ENCODE measurements at places on chromosomes 4 and X.

GRCh38 chrX:107298276-107298675 lies 91.9 kb downstream of the DNAAF6 start:
- DNase-seq = no peak

- DNase-seq = no peak
Observed at GRCh38 chr4:153420361-153420760, 45.8 kb upstream of the TMEM131L start.

DNA sequence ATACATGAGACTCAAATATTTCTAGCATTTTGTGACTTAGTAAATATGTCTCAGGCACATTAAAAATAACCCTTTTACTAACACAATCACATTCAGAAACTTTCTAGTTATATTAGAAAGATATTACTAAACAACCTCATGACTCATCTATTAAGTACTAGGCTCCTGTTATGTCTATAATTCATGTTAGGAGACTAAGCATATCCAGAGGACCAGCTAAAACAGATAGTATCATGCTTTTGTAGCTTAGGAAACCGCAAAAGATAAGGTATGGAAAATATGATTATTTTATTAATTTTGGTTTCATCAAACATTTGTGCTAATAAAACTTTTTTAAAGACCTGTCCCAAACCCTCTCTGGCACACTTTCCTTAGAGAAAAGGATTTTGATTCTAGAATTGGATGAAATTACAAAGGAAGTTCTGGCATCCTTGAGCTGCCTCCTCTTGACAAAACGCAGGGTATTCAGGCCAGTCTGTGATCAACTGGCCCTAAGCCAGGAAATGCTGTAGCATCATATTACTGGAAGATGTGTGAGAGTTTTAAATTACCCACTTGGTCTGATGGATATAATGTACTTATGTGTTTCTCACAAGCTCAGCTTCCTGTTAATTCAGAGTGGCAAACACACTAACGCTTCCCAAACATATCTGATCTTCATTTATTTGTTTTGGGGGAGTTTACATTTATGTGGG lies 60.4 kb downstream of the NRK start:
- DNase-seq = no peak

- no peak for DNase-seq
Observed at GRCh38 chr4:47031011-47031678, at the start of gene GABRB1. TSS of gene GABRB1 (plus strand) at chr4:47031567.

- no peak for DNase-seq
Observed at GRCh38 chrX:97538745-97539144, 655.0 kb downstream of the RPA4 start.

DNA sequence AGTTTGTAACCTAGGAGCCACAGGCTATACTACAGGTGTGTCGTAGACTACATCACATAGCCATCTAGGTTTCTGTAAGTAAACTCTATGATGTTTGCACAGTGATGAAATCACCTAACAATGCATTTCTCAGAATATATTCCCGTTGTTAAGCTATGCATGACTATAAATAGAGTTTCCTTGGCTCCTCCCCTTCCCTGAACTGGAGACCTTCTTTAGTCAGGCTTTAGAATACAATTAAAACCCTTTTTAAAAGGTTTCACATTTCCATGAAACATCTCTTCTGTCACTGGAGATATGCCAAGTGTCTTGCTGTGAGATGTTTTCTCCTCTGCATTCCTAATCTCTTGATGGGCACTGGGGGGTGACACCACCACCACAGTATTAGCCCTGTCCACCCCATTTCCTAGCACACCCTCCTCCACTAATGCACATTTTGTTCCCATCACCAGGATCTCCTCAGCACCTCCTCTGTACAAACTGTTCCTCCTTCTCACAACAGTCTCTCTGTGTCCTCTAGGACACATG lies 334.6 kb upstream of the CPEB2 start:
- DNase-seq = no peak

DNA sequence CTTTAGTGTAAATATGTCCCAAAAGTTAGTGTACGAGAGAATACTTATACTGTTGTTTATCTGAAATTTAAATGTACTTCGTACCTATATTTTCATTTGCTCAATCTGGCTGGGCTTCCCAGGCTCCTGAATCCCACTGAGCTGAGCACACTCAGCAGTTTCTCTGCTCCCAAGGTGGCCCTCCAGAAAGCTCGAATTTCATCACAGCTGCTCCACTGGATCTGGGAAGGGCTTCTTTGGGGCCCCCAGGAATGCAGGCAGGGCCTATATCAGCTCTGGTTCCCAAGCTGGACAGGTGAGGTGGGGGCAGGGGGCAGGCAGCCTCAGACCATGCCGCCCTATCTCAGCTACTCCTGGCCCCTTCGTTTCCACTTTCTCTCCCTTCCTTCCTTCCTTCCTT lies 1.5 kb upstream of the FATE1 start:
- DNase-seq = no peak

- no peak for DNase-seq
Observed at GRCh38 chr4:104811727-104812126, 317.0 kb upstream of the CXXC4 start.

DNA sequence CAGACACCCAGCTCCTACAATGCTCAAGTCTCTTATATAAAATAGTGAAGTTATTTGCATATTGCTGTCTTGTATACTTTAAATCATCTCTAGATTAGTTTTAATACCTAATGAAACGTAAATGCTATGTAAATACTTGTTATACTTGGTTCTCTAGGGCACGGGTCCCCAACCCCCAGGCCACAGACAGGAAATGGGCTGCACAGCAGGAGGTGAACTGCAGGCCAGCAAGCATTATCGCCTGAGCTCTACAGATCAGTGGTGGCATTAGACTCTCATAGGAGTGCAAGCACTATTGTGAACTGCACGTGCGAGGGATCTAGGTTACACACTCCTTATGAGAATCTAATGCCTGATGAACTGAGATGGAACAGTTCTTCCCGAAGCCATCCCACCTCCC lies 395.9 kb upstream of the EMCN start:
- DNase-seq = no peak

DNA sequence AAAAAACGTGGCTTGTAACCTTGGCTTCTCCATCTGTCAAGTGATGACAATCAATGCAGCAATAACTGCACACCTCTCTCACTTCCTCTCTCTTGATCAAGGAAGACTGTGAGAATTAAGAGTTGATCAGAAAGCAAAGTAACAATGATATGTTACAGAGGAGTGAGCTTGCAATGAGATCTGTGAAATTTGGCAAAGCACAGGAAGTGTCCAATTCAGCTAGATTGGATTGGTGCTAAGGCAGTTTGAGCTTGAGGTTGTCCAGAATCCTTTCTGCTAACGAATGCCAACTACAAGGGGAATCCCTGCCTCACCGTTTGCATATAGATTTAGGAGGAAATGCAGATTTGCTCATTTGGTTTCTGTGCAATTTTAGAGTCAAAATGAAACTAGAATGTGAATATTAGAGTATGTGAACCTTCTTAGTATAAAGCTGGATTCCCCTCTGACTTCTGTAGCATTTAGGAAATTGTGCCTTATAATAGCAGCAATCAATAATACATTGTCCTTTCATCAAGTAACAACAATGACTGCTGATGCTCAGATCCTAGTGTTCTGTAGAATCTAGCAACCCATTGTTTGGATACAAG lies 346.4 kb downstream of the PTTG2 start:
- DNase-seq = no peak

DNA sequence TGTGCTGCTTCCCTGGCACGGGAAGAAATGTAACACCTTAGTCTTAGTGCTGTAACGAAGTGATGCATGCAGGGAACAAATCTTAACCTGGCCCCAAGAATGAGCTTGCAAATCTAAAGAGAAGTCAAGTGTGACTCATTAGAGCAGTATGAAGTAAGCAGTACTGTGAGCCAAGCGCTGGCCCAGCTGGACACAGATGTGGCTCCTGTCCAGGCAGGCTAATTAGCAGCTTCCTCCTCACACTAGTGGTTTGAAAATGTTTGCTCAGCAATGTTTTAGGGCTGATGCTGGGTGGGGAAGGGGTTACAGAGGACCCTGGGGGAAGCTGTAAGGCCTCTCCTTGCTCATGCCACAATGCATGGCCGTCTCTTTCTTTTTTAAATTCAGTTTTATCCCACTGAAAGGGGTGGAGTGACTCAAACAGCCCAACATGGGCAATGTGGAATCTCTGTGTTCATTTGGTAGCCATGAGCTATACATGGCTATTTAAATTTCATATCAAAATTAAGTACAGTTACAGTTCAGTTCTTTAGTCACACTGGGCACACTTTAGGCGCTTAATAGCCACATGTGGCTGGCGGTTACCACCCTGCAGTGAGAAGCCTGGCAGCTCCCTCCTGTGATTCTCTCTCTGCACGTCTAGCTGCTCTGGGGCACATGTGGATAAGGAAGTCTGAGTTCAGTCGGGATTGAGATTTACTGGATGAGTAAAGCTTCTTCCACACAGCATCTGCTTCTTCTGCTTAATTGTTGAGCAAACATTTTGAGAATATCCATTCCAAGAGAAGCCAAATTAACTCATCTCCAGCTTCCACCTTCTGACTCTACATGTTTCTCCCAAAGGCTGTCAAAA lies 48.8 kb downstream of the MAP7D2 start:
- DNase-seq = no peak

- no peak for DNase-seq
Observed at GRCh38 chrX:110454336-110454735, 95.7 kb downstream of the RTL9 start.

DNA sequence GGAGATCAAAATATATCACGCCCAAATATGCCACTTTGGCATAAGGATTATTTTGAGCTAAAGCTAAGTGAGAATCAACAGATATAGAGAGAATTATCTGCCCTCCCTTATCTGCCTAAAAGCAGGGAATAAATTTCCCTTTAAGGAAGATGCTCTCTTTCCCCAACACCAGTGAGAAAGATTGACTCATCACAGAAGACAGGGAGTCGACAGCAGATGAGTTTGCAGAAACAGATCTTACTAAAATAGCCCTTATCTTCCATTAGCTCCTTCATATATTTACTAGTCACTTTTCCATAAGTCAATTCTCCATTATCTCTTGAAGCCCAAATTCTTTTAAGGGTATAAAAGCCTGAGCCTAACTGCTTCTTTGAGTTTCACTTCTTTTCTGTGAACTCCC lies 156.6 kb downstream of the CAMK2D start:
- no peak for DNase-seq

DNA sequence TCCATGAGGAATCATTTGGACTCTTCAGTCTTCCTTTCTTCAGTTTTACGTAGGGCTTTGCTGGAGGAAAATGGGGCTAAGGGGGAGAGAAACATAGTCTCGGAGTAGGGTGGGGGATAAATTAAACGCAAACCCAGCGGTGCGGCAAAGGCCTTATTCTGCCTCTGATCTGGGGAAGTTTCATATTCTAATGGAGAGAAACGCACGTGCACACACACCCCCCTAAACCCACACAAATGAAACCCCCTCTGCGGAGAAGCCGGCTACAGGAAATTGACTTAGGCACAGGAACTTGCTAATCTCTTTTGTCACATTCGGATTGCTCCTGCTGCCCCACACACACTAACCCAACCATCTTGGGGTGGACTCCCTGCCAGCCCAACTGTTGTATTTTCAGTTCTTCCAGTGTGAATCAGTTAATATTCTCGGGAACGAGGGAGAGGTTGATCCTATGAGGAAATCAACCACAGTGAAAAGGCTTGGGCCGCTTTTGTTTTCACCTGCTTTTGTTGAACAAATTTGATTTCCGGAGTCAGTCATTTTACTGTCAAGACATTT lies at the start of gene RHOH:
RHOH (plus strand) TSS at position 308 of the 558 bp plus-strand sequence. CDS start 46,356 bp downstream, outside the sequence.
- peak; percentile 84 for DNase-seq

DNA sequence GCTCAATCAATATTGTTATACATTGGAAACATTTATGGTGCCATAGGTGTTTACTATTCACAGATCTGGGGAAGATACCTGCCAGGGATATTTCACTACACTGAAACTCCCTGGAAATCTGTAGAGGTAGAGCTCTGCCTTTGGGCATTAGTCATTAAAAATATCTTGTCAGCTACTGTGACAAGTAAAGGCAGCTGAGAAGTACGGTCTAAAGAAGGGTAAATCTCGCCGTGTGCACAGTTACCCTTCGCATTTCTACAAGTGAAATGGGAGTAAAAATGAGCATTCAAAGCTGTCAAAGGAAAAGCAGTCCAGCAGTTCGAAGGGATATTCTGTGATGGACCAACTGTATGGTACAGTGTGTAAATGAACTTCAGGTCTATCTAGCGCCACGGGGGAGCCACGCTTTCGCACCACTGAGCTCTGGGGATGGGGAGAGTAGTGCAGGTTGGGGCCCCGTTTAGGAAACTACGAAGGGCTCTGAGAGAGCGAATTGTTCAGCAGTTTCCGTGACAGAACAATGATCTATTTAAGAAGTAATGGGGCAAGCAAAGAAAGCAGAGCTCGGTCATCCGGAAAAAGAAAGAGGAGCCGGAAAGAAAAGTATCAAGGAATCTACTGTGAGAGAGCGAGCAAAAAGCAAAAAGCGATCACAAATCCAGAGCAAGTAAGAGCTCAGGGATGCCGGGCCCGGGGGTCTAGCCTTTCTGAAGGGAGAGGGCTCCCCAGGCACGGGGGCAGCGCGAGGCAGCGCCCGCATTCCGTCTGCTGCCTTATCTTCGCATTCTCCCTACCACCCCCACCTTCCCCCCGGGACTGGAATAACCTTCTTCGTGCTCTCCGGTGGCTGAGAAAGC lies 646 bp downstream of the TIGD4 start:
- peak; percentile 9 for DNase-seq

DNA sequence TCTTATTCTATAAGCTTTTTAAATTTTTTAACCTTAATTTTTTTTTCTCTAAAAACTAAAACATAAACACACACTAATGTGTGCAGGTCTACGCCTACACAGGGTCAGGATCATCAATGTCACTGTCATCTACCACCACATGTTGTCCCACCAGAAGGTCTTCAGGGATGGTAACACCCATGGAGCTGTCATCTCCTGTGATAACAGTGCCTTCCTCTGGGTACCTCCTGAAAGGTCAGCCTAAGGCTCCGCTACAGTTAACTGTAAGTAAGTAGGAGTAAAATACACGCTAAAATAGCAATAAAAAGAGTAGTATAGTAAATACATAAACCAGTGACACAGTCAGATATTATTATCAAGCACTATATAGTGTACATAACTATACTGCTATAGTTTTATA lies 45.9 kb upstream of the GPRIN3 start:
- no peak for DNase-seq

DNA sequence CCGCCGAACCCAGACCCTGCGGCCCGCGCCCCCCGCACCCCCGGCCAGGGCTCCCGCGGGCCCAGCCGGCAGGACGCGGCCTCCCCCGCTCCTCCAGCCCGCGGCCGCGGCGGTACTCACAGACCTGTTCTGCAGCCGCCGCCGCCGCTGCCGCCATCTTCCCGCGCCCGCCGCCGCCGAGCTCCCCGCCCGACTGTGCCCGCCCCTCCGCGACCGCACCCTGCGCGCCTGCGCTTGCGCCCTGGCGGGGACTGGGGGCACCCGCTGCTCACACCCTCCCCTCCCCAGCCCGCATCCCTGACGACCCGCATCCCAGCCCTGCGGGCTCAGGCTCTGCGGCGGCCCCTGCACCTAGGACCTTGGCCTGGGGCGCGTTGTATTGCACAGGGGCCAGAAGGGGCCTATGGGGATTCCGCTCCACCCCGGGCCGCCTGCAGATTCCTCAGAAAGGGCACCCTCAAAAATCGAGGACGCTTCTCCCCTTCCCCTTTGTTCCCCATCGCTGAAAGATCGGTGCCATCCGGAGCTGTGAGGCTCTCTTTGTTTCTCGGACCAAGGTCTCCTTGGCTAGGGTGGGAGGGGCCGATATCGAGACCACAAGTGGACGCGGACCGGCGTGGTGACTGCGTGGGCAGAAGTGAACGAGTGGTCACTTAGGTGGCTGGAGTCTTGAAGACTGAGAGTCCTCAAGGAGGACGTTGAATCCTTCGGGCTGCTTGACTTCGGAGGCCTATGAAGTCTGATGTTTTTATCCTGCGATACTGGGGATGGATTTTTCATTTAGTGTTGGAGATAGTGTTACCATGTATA lies at the start of gene SGCB:
SGCB (minus strand) TSS at position 197 of the 810 bp plus-strand sequence; CDS start at position 157, 40 bp downstream.
- peak; percentile 72 for DNase-seq

- no peak for DNase-seq
Observed at GRCh38 chr4:24453951-24454350, 130.4 kb downstream of the DHX15 start.
